ENCODE measurements at places on chromosomes 7 and 10. TPM values are rescaled to one million over a fixed set of nuclear protein-coding genes. Genes with fewer than 3 reads are reported as not detected.

GRCh38 chr7:127587663-127588018 lies 570 bp upstream of the ARF5 start:
- H3K36me3 ChIP-seq = peaks cover 33% of the 10 kb centered on the region
- no peak for DNase-seq
- no peak overlapping the region for H3K27ac ChIP-seq
- H3K27me3 ChIP-seq = no peaks in the 10 kb centered on the region
- H3K4me1 ChIP-seq = peaks cover 45% of the 10 kb centered on the region

GRCh38 chr10:86100581-86101061 lies 266.0 kb downstream of the GRID1 start:
- peaks cover 2% of the 10 kb centered on the region for H3K27me3 ChIP-seq
- H3K4me1 ChIP-seq = no peaks in the 10 kb centered on the region
- H3K27ac ChIP-seq = no peak overlapping the region
- H3K4me3 ChIP-seq = no peak overlapping the region
- DNase-seq = peak; percentile 25
- H3K36me3 ChIP-seq = no peaks in the 10 kb centered on the region

GRCh38 chr7:115024276-115024675 lies 102.4 kb downstream of the MDFIC start:
- H3K27ac ChIP-seq = no peak overlapping the region
- no peak overlapping the region for H3K4me3 ChIP-seq
- H3K27me3 ChIP-seq = peaks cover 2% of the 10 kb centered on the region
- DNase-seq = no peak

DNA sequence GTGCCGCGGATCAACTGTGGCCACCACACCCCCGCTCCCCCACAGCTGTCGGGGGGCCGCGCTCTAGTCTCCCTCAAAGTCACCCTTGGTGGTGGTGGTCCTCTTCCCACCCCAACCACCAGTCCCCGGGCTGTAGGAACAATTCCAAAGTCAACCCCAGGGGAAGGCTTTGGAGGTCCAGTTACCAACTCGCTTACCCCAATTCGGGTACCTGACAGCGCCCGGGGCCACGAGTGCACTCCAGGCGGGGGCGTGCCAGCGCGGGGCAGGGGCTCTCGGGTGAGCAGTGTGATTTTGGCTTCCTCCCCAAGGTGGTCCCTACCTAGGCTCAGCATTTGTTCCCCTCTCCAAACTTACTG lies 584 bp upstream of the ZMIZ1 start:
- DNase-seq = peak; percentile 55
- H3K27me3 ChIP-seq = peaks cover 3% of the 10 kb centered on the region
- peak overlapping the region; percentile 58 for H3K27ac ChIP-seq
- H3K36me3 ChIP-seq = no peaks in the 10 kb centered on the region
- peak overlapping the region; percentile 73 for H3K4me3 ChIP-seq

DNA sequence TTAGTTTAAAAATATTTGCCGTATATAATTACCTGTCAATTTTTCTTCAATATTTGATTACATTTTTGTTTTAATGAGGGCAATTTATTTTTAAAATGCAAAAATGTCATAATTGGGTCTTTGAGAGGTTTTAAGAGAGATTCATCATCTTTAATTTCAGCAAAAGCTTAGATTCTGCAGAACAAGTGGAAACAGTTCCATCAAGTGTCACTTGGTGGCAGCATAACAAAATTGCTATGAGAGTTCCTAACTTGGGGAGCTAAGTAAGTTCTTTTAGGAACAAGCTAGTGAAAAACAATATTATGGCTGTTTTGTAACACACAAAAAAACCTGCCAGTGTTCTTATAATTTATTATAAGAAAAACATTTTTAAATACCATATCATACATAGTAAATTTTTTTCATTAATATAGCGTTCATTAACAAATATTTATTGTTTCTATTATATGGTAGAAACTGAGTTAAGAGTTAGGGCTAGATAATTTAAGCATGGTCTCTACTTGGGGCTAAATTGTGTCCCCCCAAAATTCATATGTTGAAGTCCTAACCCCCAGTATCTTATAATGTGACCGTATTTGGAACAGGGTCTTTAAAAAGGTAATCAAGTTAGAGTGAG lies 155.2 kb downstream of the MAGI2 start:
- no peak overlapping the region for H3K4me3 ChIP-seq
- no peaks in the 10 kb centered on the region for H3K4me1 ChIP-seq
- no peaks in the 10 kb centered on the region for H3K27me3 ChIP-seq
- H3K27ac ChIP-seq = no peak overlapping the region

Gene CYP2E1
- total RNA-seq = 0.25 TPM

GRCh38 chr10:99921948-99922347 lies 87.8 kb downstream of the DNMBP start:
- DNase-seq = no peak
- no peaks in the 10 kb centered on the region for H3K36me3 ChIP-seq
- H3K27ac ChIP-seq = no peak overlapping the region
- H3K4me1 ChIP-seq = no peaks in the 10 kb centered on the region
- H3K27me3 ChIP-seq = no peaks in the 10 kb centered on the region
- no peak overlapping the region for H3K4me3 ChIP-seq

DNA sequence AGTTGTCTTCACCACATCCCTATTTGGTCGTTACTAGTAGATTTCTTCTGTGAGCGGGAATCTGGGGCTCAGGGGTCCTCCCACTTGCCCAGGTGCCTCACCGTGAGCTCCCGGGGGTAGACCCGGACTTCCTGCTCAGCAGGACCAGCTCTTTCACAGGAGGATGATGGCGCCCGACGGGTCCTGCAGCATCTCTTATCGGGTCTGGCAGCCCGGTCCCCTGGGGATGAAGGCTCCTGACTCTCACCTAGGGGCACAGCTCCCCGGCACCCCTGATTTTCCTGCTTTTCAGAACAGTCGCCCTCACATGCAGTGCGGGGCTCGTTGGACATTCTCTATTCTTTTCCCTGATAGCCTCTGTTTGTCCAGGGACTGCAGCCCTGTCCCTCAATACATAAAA lies 33.0 kb upstream of the SHH start:
- no peak overlapping the region for H3K4me3 ChIP-seq
- DNase-seq = no peak
- peaks cover 6% of the 10 kb centered on the region for H3K27me3 ChIP-seq
- H3K27ac ChIP-seq = no peak overlapping the region

DNA sequence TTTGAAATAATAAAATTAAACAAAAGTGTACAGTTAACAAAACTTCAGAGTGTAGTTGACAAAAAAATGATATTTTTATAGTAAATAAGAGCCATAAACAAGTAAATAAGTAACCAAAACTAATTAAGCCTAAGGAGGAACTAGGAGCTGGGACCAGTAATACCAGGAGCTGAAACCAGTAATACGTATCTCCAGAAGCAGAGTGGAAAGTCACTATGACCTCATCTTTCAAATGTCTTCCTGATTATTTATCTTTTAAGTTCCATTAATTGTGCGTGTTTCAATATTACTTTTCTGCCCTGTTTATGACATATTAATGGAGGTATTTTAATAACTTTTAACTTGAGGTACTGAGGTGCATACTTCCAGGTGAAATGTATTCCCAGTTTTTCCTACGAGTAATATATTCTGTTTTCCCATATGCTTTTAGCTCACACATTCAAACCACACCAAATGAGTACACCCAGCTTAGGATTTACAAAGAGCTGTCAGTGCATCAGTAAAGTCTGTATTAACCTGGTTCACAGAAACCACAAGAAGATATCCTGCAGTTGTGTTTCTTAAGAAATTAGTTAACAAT lies 283.7 kb upstream of the HGF start:
- H3K4me3 ChIP-seq = no peak overlapping the region
- H3K4me1 ChIP-seq = no peaks in the 10 kb centered on the region
- no peaks in the 10 kb centered on the region for H3K27me3 ChIP-seq
- H3K36me3 ChIP-seq = no peaks in the 10 kb centered on the region

DNA sequence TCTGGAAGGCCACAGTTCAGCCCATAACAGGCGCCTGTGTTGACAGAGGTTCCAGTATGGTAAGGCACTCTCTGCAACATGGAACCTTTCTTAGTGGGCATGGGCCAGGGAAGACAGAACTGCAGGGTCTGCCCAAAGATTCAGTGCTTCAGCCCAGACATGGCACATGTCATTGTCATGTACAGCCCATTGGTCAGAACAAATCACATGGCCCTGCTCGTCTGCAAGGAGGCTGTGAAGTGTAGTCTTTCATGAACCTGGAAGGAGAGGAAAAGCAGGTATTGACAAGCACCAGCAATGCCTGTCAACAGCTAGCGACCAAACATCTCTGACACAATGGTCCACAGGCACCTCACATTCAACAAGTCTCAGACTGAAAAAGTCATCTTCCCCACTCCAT lies 30.4 kb upstream of the CHCHD3 start:
- no peaks in the 10 kb centered on the region for H3K4me1 ChIP-seq
- DNase-seq = no peak
- H3K27ac ChIP-seq = no peak overlapping the region
- no peaks in the 10 kb centered on the region for H3K36me3 ChIP-seq
- H3K4me3 ChIP-seq = no peak overlapping the region

Gene ASCC1
- total RNA-seq = 67.8 TPM

DNA sequence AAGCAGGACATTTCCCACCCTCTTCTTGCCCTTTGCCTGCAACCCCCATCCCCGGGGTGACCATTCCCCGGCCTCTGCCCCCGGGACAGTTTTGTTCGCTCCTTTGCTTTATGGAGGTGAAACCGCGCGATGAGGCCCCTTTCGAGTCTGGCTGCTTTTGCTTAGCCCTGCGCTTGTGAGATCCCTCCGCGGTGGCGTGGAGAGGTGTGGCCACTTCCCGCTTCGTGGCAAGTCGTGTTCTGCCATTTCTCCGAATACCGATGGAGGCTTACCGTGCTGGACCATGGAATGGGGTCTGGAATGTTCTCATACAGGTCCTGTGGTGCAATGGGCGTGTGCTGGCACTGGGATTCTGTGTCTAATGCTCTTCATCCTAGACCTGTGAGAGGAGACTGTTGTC lies 106.7 kb downstream of the LHPP start:
- no peak overlapping the region for H3K4me3 ChIP-seq
- no peaks in the 10 kb centered on the region for H3K4me1 ChIP-seq
- H3K36me3 ChIP-seq = no peaks in the 10 kb centered on the region
- no peak overlapping the region for H3K27ac ChIP-seq
- DNase-seq = no peak

GRCh38 chr10:29643771-29644501 lies 9.2 kb upstream of the SVIL start:
- no peak for DNase-seq
- H3K27ac ChIP-seq = no peak overlapping the region
- no peak overlapping the region for H3K4me3 ChIP-seq

Data from activated CD4-positive, alpha-beta T cell treated with anti-CD3 and anti-CD28 coated beads for 36 hours (primary cell).